ENCODE measurements at places on chromosomes 6 and 20.

DNA sequence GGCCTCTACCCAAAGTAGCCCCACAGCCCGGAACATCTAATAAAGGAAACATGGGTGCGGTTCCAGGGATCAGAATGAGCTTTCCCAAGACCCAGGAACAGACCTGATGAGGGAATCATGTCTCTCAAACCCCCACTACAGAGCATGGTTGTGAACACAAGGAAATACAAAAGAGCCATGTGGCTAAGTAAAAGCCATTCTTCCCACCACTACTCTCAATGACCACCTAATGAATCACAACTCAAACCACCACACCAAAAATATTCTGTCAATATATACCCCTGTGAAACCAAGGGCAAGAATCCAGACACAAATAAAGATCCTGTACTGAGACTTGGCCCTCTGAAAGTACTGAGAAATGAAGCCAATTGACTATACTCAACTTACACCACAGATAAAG lies 20.9 kb upstream of the COL21A1 start:
- DNase-seq, result no peak

GRCh38 chr20:79565-79964 lies 7.9 kb upstream of the DEFB125 start:
- DNase-seq, result no peak

DNA sequence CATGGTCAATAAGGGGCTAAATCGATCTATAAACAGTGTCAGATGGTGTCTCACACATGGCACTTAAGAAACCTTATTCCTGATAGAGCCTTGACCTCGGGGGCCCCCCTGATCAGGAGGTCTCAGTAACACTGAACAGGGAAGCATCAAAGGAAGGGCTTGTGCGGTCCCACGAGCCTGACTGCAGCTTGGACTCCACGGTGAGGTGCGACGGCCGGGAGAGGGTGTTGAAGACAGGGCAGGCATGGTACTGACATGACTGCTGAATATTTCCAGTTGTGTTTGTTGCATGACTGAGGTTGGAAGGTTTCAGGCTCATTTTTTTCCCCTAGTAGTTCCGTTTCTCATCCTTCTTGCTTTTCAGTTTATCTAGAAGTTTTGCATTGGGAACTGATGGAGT lies 107.1 kb upstream of the JAG1 start:
- no peak for DNase-seq

GRCh38 chr6:15351631-15352030 lies 105.8 kb downstream of the JARID2 start:
- no peak for DNase-seq

GRCh38 chr6:3195695-3196497 lies 31.6 kb downstream of the TUBB2B start:
- peak; percentile 82 for DNase-seq

DNA sequence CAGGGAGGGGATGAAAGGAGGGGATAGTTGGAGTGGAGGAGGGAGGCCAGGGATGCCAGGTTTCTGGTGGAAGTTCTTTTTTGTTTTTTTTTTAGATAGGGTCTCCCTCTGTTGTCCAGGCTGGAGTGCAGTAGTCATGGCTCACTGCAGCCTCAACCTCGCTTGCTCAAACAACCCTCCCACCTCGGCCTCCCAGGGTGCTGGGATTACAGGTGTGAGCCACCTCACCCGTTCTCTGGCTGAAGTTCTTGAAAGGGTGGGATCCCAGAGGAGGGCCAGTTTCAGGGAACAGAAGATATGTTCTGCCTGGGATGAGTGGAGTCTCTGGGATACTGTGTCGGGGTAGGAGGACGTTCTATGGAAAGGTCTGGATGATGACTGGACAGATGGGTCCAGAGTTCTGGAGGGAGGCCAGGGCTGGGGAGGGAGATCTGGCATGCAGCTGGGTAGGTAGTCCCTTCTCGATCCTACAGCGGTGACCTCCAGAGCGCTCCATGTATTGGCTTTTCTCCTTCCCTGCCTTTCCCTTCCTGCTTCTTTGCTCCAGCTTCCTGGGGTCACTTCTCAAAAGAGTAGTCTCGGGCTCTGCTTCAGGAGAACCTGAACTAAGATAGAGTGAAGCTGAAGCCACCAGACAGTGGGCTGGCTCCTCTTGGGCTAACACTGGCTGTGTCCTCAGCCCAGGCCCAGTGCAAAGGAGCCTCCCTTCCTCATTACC lies 12.7 kb upstream of the SRC start:
- no peak for DNase-seq

- no peak for DNase-seq
These were observed 107.4 kb downstream of the PREX1 start for GRCh38 chr20:48720256-48720985.

- peak; percentile 72 for DNase-seq
These were observed 53.0 kb downstream of the LINC00237 start for GRCh38 chr20:21053002-21053762.

GRCh38 chr6:29641430-29642148 lies 8.6 kb upstream of the GABBR1 start:
- no peak for DNase-seq

DNA sequence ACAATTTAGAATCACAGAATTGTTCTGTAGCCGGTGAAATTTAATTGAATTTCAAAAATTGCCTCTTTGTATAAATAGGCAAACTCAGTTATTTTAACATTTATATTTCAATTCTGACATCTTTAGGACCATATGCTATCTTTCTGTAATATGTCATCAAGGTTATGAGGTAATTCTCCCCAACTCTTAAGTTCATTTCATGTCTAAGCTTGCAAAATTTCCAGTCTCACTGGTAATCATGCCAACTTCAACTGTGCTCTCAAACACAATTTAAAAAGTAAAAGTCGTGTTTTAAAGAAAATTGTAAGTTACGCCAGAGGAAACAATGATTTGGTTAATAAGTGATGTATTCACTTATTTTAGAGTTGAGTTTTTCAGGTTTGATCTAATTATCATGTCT lies 1.4 kb downstream of the NCOA7 start:
- DNase-seq, result no peak

- no peak for DNase-seq
These were observed 59.0 kb upstream of the QKI start for GRCh38 chr6:163355426-163355991.

GRCh38 chr6:1384549-1385128 lies 4.7 kb upstream of the FOXF2 start:
- DNase-seq, result no peak

- DNase-seq, result no peak
These were observed 868 bp downstream of the LTV1 start for GRCh38 chr6:143844006-143844405.

DNA sequence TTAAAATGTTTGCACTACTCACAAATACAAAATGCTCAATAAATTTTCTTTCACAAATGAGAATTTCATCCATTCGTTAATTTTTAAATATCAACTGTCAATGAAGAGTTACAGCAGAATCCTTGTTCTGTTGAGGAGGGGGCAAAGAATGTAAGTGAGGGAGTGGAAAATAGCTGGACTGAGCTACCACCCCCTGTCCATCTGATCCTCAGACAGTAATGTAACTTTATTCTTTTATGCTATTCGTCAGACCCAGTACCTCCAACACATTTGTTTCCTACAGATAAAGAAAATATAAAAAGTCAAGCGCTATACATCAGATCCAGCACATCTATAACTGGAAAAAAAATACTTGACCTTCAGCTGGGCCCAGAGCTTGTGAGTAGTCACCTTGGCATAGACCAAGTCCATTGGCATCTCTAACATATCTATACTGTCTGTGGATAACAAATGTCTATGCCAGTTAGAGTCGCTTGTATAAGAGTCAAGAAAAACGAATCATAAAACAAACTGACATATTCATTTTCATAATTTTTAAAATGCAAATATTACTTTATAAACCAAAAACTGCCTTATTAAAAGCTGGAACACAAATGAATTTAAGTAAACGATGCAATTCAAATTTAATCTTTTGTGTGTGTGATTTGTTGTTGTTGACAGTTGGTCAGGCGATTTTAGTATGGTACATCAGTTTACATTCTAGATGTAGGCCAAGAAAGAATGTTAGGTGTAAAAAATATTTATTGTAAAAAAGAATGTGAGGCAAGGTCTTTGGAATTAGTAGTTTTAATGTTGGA lies 57.2 kb upstream of the HFE start:
- DNase-seq, result no peak

DNA sequence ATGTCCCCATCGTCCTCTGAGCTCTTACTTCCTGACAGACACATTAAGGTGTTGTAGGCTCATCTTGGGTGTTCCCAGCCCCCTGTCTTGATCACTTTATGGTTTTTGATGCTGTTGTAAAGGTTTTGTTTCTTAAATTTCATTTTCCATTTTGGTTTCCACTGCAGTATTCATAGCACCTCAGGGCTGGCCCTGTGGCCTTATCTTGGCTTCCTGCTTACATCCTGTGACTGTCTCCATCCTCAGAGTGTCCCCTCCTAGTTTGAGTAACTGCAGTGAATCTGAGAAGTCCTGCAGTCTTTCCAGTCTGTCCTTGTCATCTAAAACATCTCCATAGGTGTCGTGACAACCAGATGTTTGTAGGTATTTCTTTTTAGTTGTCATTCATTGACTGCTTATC lies 50.9 kb downstream of the JARID2 start:
- DNase-seq, result no peak

DNA sequence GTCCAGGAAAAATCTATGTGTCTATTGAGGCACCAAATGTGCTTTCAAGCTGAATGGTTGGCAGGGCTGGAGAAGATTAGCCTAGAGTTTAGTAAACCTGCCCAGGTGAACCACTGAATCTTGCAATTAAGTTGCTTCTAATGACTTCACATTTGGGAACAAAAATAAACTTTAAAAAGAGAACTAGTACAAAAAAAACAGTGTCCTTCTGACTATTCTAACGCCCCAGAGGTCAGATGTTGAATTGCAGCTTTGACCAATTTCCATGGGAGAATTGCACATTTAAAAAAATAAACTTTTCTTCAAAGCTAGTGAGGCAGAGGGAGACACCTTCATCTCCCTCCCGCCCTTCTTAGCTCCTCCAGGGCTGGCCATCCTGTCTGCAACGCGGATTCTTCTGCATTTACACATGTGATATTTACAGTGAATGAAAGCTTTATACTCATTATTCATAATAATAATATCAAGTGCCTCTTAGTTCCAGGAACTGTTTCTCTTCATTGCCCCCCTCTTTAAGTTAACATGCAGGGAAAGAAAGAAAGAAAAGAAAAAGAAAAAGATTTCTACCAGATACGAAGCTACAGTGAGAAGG lies 270.2 kb downstream of the SMOC2 start:
- no peak for DNase-seq

GRCh38 chr20:58574469-58574868 lies 59.3 kb upstream of the APCDD1L start:
- no peak for DNase-seq

DNA sequence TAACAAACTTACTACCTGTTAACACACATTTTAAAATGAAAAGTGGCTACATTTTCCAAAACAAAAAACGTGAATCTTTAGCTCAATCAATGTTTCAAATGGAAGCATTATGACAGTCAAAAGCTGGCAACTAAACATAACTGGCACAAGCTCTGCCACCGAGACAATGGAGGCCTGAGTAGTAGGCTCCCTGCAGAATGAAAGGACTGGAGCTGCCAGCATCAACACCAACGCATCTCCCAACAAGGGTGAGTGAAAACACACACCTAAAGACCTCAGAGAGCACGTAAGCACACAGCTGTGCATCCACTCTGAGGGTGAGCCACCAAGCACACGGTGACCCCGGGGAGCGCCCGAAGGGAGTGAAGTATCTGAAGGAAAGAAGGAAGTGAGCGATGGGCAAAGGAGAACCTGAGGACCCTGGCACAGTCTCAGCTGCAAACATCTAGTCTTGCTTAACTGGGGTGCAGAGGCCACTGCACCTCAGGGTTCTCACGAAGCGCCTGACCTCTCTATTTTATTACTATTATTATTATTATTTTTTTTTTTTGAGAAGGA lies 1.6 kb upstream of the ADRM1 start:
- no peak for DNase-seq

GRCh38 chr6:54291738-54292137 lies 16.5 kb upstream of the TINAG start:
- no peak for DNase-seq

DNA sequence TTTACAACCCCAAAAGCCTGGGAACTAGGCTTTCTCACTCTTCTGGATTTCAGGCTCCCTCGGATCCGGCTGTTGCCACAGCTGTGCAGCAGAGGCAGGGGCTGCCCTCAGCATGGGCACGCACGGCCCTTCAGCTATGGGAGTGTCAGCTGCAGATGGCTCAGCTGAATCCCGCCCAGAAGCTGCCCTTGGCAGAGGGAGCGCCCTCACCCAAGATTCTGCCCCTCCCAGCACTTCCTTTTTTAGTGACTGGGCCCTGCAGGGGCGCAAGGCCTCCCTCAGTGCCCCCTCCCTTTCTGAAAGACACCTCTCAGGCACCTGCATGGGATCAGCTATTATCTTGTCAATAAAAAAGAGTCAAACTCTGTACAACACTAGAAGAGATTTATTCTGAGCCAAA lies 67.9 kb upstream of the THBS2 start:
- DNase-seq, result no peak

GRCh38 chr6:77030929-77031674 lies 432.2 kb downstream of the HTR1B start:
- DNase-seq, result no peak

DNA sequence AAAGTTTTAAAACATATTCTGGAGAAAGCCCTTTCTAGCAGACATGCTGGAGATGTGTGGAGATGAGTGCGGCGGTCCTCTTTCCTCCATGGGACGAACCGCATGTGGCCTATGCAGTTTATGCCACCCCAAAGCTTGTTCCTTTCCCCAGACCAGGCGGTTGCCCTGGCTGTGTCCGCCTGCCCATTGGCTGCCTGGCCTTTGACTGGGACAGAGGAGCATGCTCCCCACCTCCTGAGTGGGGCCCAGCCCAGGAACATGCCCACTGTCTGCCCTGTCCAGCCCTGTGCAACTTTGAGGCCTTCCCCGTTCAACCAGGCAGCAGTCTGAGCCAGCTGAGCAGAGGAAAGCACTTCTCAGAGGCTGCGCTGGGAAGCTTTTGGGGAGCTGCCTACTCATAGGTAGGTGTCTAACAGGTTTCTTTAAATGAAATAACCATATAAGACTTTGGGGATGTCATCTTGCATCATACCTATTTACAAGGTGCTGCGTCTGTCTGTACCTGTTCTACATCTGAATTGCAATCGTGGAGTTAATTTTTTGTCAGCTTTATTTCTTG lies 20.6 kb downstream of the FOXC1 start:
- DNase-seq, result no peak

DNA sequence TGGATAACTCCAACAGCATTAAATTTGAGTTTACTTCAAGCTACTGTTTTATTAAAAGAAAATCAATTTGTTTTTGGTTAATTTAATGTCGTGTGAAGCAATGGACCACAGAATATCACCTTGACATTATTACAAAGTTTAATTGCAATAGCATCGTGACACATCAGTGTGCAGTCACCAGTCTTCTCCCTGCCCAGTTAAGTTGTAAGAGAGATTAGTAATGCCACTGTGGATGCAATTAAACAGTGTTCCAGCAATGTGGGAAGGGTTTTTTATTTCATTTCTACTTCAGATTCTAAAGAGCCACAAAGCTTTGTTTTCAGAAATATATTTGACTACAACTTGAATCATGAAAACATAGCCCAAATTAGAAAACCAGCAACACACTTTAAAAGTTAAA lies 128.7 kb downstream of the SYNE1 start:
- no peak for DNase-seq

GRCh38 chr6:106107043-106107613 lies 21.0 kb downstream of the PRDM1 start:
- DNase-seq, result no peak

GRCh38 chr20:53126185-53126584 lies 154.0 kb downstream of the TSHZ2 start:
- DNase-seq, result no peak
